PC-9 (cell line): ENCODE measurements at places on chromosomes 11 and 22. TPM values are rescaled to one million over a fixed set of nuclear protein-coding genes. Genes with fewer than 3 reads are reported as not detected.

DNA sequence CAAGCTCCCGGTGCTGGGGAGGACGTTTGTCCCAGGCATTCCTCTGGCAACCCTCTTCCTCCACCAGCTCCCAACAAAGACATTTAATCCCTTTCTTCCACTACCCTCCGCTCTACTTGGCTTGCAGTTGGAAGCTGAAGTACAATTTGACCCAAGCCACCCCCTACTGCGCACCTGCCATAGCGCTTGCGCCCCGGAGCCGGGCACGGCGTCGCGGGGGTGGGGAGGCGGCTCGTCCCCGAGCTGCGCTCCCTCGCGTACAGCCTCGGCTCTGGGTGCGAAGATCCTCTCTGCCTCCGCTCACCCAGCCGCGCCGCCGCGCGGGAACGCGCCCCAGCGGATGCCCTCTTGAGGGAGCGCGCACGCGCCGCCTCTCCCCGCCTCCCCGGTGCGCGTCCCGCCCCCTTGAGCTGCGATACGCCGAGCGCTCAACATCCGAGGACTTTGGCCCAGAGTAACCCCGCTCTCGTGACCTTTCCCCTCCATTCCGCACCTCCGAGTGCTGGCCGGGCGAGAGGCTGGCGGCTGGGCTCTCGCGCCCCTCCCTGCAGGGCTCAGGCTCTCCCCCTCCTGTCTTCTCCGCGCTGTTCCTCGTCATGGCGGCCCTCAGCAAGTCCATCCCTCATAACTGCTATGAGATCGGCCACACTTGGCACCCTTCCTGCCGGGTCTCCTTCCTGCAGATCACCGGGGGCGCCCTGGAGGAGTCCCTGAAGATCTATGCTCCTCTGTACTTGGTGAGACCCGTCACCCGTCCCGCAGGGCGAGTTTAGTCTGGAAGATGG, at the start of gene TMEM135:
Gene TMEM135 (plus strand): TSS at position 485 of the 785 bp plus-strand sequence. CDS start 112 bp downstream, at position 597.
- peak; percentile 95 for DNase-seq
- peaks cover 48% of the 10 kb centered on the region for H3K4me1 ChIP-seq
- no peaks in the 10 kb centered on the region for H3K27me3 ChIP-seq
- peak within 1 kb of the TSS; percentile 81 for H3K27ac ChIP-seq
- peaks cover 5% of the 10 kb centered on the region for H3K36me3 ChIP-seq
- peak within 1 kb of the TSS; percentile 98 for H3K4me3 ChIP-seq

GRCh38 chr11:63906585-63906984, 10.4 kb downstream of the RCOR2 start:
- no peaks in the 10 kb centered on the region for H3K27me3 ChIP-seq
- no peak overlapping the region for H3K27ac ChIP-seq
- peaks cover 15% of the 10 kb centered on the region; the same call in 1 of the 2 replicates for H3K36me3 ChIP-seq
- no peak overlapping the region for H3K4me3 ChIP-seq
- DNase-seq = no peak
- no peaks in the 10 kb centered on the region for H3K4me1 ChIP-seq

DNA sequence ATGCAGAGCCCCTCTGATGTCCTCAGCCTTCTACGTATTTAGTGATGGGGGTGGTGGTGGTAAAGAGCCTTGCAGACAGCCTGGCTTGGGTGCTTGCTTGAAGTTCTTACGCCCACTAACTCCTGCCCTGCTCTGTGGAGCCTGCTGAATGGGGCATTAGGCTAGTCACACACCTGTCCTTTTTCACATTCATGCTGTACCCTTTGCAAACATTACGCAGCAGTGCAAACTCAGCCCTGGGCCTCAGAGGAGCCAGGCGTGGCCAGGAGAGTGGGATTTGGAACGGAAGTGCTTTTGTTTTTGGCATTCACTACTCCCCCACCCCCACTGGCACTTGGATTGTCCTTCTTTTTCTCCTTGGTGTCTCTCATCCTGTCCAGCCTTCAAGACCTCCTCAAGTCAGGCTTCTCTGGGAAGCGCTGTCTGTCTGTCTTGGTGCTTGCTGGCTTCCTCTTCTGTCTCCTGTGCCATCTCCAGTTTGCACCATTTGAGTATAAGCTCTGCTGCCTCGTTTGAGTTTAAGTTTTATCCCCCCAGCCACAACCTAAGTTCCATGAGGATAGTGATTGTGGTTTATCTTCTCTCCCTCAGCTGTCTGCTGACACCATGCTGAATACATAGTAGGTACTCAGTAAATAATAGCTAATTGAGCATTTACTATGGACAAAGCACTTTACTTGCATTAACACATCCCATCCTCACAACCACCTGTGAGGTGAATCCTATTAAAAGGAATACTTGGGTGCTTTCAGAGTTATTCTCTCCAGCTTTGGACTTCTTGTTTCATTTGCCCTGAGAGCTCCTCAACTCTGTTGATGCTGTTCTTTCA, 26.7 kb downstream of the ZBTB16 start:
- no peak overlapping the region for H3K27ac ChIP-seq
- H3K4me1 ChIP-seq = no peaks in the 10 kb centered on the region
- H3K4me3 ChIP-seq = no peak overlapping the region
- H3K27me3 ChIP-seq = peaks cover 78% of the 10 kb centered on the region
- no peaks in the 10 kb centered on the region for H3K36me3 ChIP-seq

GRCh38 chr11:129574431-129574830, 198.8 kb downstream of the BARX2 start:
- no peaks in the 10 kb centered on the region for H3K36me3 ChIP-seq

DNA sequence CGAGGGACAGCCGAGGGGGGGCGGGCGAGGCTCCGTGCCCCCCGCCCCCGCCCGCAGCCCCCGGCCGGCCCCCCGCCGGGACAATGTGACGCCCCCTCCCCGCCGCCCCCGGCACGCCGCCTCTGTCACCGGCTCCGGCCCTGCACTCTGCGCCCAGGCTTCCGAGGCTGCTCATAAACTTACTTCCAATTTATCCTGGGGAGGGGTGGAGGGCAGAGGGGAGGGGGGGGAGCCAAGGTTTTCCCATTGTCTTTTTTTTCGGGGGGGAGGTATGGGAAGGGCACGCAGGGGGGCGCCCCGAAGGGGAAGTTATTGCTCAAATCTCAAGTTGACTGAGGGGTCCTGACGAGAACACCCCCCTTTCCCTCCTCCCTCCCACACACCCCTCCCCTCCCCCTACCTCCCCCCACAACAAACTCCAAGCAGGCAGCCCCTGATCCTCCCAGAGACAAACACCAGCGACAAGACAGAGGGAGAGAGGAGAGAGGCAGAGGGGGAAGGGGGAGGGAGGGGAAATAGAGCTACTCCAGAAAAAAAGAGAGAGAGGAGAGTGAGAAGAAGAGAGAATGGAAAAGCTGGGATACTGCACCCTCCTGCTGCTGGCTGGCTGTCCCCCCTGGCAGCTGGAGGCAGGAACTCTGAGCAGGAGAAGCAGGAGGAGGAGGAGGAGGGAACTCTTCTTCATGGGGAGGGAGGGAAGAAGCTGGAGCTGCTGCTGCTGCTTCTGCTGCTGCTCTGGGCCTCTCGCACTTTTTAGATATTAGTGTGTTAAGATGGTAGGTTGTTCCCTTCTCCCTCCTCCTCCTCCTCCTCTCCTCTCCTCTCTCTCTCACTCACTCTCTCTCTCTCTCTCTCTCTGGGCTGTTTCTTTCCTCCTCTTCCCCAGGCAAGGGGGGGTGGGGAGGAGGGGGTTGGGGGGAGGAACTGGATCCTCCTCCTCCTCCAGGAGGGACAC, 631 bp downstream of the PHF21A start:
- H3K27ac ChIP-seq = peak overlapping the region; percentile 60
- peak; percentile 62 for DNase-seq
- H3K4me1 ChIP-seq = peaks cover 38% of the 10 kb centered on the region
- 0 out of 2 replicates have a peak, but pooled peaks cover 3% of the 10 kb centered on the region for H3K36me3 ChIP-seq
- H3K27me3 ChIP-seq = no peaks in the 10 kb centered on the region

The POU2AF1 gene
- total RNA-seq = 0.37 TPM in 1 of 2 replicates, not detected in the other

- DNase-seq = no peak
- H3K27ac ChIP-seq = no peak overlapping the region
- H3K27me3 ChIP-seq = no peaks in the 10 kb centered on the region
- H3K4me1 ChIP-seq = no peaks in the 10 kb centered on the region
These were observed 138.1 kb downstream of the SHANK2 start for GRCh38 chr11:71114124-71114851.
